GM12878 (cell line): ENCODE measurements at places on chromosomes 12 and 14. TPM values are rescaled to one million over a fixed set of nuclear protein-coding genes. Genes with fewer than 3 reads are reported as not detected.

DNA sequence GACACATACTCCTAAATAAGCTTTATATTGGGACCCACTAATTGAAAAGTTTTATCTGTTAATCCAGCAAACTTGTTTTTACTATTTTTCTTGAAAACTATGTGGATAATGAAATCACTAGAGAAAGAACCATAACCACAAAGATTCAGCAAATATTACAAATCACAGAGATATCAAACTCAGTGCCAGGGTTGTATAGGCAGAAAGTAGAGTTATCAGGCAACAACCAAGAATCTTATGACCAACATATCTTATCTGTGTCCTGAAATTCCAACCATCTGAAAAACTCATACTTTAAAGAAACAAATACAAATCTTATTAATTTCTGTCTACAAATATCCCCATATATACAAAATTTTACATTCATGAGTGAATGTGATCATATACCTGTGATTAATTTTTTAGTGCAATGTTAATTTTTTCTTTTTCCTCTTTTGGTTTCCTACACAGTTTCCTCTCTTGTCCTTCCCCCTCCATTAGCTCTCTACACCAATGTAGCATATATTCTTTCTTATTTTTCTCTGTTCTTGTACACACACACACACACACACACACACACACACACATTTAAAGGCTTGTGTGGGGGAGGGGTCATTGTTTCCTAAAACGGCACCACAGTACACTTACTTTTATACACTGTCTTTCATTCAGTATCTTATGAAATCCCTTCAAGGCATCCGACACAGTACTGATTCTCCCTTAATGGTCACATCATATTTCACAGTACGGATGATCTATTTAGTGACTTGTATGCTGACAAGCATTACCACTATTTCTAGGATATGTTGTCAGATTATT lies 18.6 kb downstream of the AMN1 start:
- H3K27me3 ChIP-seq, result no peaks in the 10 kb centered on the region
- peaks cover 6% of the 10 kb centered on the region for H3K4me1 ChIP-seq
- H3K36me3 ChIP-seq, result no peaks in the 10 kb centered on the region
- no peak overlapping the region for H3K27ac ChIP-seq

- H3K27me3 ChIP-seq, result peaks cover 1% of the 10 kb centered on the region
- H3K4me1 ChIP-seq, result no peaks in the 10 kb centered on the region
- H3K4me3 ChIP-seq, result no peak overlapping the region
- no peak for DNase-seq
These were observed 91.9 kb downstream of the SLC8A3 start for GRCh38 chr14:70096866-70097265.

DNA sequence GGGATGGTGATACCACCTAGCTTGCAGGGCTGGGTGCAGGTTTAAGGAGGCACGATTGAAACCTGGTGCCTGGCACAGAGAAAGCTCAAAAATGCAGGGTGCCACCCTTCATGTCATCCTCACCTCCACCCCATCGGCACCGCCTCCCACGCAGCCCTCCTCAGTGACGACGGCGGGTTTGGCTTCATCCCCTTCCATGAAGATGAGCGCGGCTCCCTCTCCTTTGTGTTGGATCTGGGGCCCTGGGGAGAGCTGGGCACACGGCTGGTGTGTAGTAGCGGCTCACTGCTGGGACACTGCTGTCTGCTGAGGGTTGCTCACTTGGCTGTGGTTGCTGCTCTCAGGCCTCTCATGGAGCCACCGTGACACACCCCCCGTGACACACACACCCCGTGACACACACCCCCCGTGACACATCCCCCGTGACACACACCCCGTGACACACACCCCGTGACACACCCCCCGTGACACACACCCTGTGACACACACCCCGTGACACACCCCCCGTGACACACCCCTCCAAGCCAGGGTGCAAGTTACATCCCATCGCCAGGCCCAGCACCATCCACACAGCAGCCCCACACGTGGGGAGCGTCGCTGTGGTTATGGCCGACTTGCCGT lies 42.9 kb upstream of the FZD10 start:
- H3K27me3 ChIP-seq, result no peaks in the 10 kb centered on the region
- no peaks in the 10 kb centered on the region for H3K36me3 ChIP-seq
- no peak overlapping the region for H3K4me3 ChIP-seq

DNA sequence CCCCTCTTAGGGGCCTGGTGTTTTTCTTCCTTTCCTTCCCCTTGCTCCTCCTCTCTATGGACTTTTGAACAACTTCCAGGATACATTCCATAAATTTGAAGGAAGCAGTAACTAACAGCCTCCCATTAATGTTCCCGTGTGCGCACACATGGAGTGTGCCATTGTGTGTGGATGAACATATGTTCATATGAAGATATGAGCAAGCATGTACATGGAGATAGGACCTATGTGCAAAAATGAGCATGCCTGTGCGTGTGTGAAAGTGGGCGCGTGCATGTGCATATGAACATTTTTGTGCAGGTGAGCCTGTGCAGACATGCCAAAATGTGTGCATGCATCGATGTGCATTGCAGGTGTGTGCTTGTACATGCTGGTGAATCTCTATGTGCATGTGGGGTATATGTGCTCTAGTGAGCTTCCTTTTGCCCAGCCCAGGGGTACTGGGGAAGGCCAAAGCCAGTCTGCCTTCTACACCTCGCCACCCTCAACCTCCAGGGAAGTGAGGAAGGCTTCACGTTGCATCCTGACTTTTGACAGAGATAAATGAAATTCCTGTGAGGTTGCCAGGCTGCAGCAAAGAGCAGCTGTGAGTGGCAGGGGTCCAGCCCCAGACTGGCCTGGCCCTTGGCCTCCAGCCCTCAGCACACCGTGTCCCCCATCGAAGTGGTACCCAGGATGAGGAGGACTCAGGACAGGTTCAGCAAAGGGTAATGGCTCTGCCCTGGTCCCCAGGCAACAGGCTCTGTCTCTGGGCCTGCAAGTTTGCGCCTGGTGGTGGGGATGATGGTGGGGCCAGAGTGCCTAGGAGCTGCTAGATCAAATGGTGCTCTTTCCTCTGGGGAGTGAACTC lies 21.1 kb upstream of the PGF start:
- no peaks in the 10 kb centered on the region for H3K4me1 ChIP-seq
- H3K36me3 ChIP-seq, result no peaks in the 10 kb centered on the region
- no peak overlapping the region for H3K27ac ChIP-seq
- H3K4me3 ChIP-seq, result no peak overlapping the region
- no peaks in the 10 kb centered on the region for H3K27me3 ChIP-seq

GRCh38 chr12:103956509-103957027 lies 9.1 kb upstream of the TDG start:
- H3K27ac ChIP-seq, result peak overlapping the region; percentile 77
- H3K4me1 ChIP-seq, result peaks cover 8% of the 10 kb centered on the region
- no peak for DNase-seq
- H3K36me3 ChIP-seq, result peaks cover 4% of the 10 kb centered on the region; the same call in 1 of the 2 replicates
- H3K4me3 ChIP-seq, result peak overlapping the region; percentile 80

- no peaks in the 10 kb centered on the region for H3K27me3 ChIP-seq
- no peak overlapping the region for H3K27ac ChIP-seq
- no peak overlapping the region for H3K4me3 ChIP-seq
- H3K36me3 ChIP-seq, result no peaks in the 10 kb centered on the region
- DNase-seq, result no peak
These were observed 18.0 kb upstream of the RNASE10 start for GRCh38 chr14:20487396-20487725.

DNA sequence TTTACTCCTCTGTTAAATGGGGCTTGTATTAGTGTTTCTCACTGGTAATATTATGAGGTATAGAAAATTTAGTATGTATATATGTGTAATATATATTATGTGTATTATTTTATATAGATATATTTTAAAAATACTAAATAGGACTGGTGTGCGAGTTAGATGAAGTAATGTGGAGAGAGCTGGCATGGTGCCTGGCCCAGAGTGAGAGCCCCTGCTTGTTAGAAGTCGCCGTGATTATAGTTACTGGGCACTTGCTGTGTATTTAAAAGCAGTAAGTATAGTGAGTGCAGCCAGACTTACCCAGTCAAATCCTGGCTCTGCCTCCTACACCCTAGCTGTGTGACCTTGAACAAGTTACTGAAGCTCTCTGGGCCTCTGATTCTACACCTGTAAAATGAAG lies 48.0 kb downstream of the WSCD2 start:
- H3K4me1 ChIP-seq, result peaks cover 7% of the 10 kb centered on the region
- H3K27ac ChIP-seq, result no peak overlapping the region
- H3K27me3 ChIP-seq, result no peaks in the 10 kb centered on the region
- no peaks in the 10 kb centered on the region for H3K36me3 ChIP-seq
- no peak for DNase-seq
- no peak overlapping the region for H3K4me3 ChIP-seq

GRCh38 chr14:68460541-68460940 lies 332.3 kb downstream of the ZFP36L1 start:
- no peaks in the 10 kb centered on the region for H3K4me1 ChIP-seq
- H3K27ac ChIP-seq, result no peak overlapping the region
- no peaks in the 10 kb centered on the region for H3K36me3 ChIP-seq
- no peaks in the 10 kb centered on the region for H3K27me3 ChIP-seq
- no peak for DNase-seq

GRCh38 chr12:57216014-57216911 lies at the start of gene NXPH4:
Gene NXPH4 (plus strand): TSS chr12:57216794. CDS start chr12:57216970, 176 bp downstream.
- H3K36me3 ChIP-seq, result no peaks in the 10 kb centered on the region
- peaks cover 13% of the 10 kb centered on the region for H3K4me1 ChIP-seq
- H3K27me3 ChIP-seq, result peaks cover 34% of the 10 kb centered on the region
- no peak for DNase-seq
- no peak within 1 kb of the TSS for H3K27ac ChIP-seq
- H3K4me3 ChIP-seq, result peak within 1 kb of the TSS; percentile 50

DNA sequence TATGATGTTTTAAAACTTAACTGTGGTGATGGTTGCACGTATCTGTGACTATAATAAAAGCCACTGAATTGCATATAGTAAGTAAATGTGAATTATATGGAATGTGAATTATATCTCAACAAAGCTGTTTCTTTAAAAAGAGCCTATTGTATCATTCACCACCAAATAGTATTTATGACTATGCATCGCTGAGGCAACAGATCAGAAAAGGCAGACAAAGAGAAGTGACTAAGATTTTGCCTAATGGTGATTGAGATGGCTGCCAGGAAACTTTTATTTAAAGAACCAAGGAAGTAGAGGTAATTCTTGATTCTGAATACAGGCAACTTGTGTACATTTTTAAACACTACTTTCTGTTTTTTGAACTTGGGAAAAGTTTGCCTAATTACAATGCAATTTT lies 31.7 kb downstream of the DHRS7 start:
- no peak overlapping the region for H3K4me3 ChIP-seq
- no peaks in the 10 kb centered on the region for H3K36me3 ChIP-seq
- H3K4me1 ChIP-seq, result no peaks in the 10 kb centered on the region
- H3K27me3 ChIP-seq, result no peaks in the 10 kb centered on the region

- peak; percentile 21 for DNase-seq
- peaks cover 51% of the 10 kb centered on the region for H3K36me3 ChIP-seq
- no peak overlapping the region for H3K4me3 ChIP-seq
- no peak overlapping the region for H3K27ac ChIP-seq
- H3K27me3 ChIP-seq, result no peaks in the 10 kb centered on the region
- H3K4me1 ChIP-seq, result no peaks in the 10 kb centered on the region
These were observed 42.0 kb upstream of the GPR68 start for GRCh38 chr14:91286530-91286937.

- H3K27me3 ChIP-seq, result no peaks in the 10 kb centered on the region
- peak within 1 kb of the TSS; percentile 93 for H3K27ac ChIP-seq
- peak within 1 kb of the TSS; percentile 64 for H3K4me3 ChIP-seq
- DNase-seq, result peak; percentile 93
- H3K4me1 ChIP-seq, result peaks cover 69% of the 10 kb centered on the region
- H3K36me3 ChIP-seq, result no peaks in the 10 kb centered on the region
These were observed at the start of gene GPR132 for GRCh38 chr14:105065280-105066228. Gene GPR132 (minus strand): TSS chr14:105065430. CDS start chr14:105055420, 10,010 bp downstream.

DNA sequence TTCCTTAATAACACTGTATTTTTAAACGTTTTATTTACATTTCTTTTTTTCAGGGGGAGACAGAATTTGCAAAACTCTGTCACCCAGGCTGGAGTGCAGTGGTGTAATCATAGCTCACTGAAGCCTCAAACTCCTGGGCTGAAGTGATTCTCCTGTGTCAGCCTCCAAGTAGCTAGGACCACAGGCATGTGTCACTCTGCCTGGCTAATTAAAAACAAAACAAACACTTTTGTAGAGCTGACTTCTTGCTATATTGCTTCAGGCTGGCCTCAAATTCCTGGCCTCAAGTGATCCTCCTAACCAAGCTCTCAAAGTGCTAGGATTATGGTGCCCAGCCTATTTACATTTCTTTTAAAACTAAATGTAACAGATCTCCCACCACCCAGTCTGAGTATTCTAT lies 12.7 kb downstream of the CPSF6 start:
- H3K27me3 ChIP-seq, result no peaks in the 10 kb centered on the region
- H3K4me3 ChIP-seq, result no peak overlapping the region
- DNase-seq, result no peak
- no peak overlapping the region for H3K27ac ChIP-seq

DNA sequence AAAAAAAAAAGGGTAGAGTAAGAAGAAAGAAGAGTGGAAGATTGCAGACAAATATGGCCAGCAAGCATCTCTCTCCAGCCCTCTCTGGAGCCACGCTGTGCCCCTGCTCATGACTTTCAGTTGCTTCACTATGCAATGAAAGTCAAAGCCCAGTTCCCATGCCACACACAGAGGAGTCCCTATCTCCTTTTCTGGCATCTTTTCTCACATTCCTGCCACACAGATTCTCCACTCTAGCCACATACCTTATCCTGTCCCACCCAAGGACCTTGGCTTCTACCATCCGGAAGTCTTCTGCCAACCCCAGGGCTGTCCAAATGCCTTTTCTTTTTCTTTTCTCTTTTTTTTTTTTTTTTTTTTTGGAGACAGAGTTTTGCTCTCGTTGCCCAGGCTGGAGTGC lies 39.3 kb upstream of the CAPRIN2 start:
- no peaks in the 10 kb centered on the region for H3K4me1 ChIP-seq
- no peak overlapping the region for H3K27ac ChIP-seq
- DNase-seq, result no peak
- H3K36me3 ChIP-seq, result no peaks in the 10 kb centered on the region
- peaks cover 7% of the 10 kb centered on the region for H3K27me3 ChIP-seq

- H3K4me1 ChIP-seq, result no peaks in the 10 kb centered on the region
- H3K4me3 ChIP-seq, result no peak overlapping the region
- no peak overlapping the region for H3K27ac ChIP-seq
- no peak for DNase-seq
- peaks cover 7% of the 10 kb centered on the region for H3K36me3 ChIP-seq
- H3K27me3 ChIP-seq, result no peaks in the 10 kb centered on the region
These were observed 24.8 kb downstream of the FNTB start for GRCh38 chr14:65011538-65011937.

GRCh38 chr12:24960222-24960855 lies 11.4 kb upstream of the BCAT1 start:
- DNase-seq, result peak; percentile 56
- H3K4me1 ChIP-seq, result peaks cover 7% of the 10 kb centered on the region
- no peak overlapping the region for H3K27ac ChIP-seq
- no peak overlapping the region for H3K4me3 ChIP-seq

- no peak for DNase-seq
- peaks cover 21% of the 10 kb centered on the region; the same call in 1 of the 2 replicates for H3K36me3 ChIP-seq
- peaks cover 5% of the 10 kb centered on the region for H3K4me1 ChIP-seq
- H3K27me3 ChIP-seq, result no peaks in the 10 kb centered on the region
These were observed 90.0 kb downstream of the RNF34 start for GRCh38 chr12:121489874-121490273.

GRCh38 chr12:72018036-72018435 lies 79.4 kb downstream of the TPH2 start:
- H3K27ac ChIP-seq, result no peak overlapping the region
- H3K36me3 ChIP-seq, result no peaks in the 10 kb centered on the region

The KRT77 gene
- polyA plus RNA-seq, result not detected in 2 replicates

The RNU7-1 gene
- polyA plus RNA-seq, result not detected in 2 replicates

The FBLN5 gene
- 0.23 and 0.43 TPM in 2 replicates for polyA plus RNA-seq

The BEGAIN gene
- polyA plus RNA-seq, result not detected in 2 replicates

The KLHDC1 gene
- polyA plus RNA-seq, result 0.27 and 0.59 TPM in 2 replicates

The TPI1 gene
- 1,829 and 1,836 TPM in 2 replicates for polyA plus RNA-seq

The FERMT2 gene
- 17.5 and 19.3 TPM in 2 replicates for polyA plus RNA-seq

The LUM gene
- polyA plus RNA-seq, result 0.09 and 0.30 TPM in 2 replicates

The CDC42BPB gene
- polyA plus RNA-seq, result 0.47 and 0.82 TPM in 2 replicates

The GALNT9 gene
- not detected in 2 replicates for polyA plus RNA-seq

The TBX3 gene
- not detected in 2 replicates for polyA plus RNA-seq

The GPX2 gene
- not detected in 2 replicates for polyA plus RNA-seq

The SYT1 gene
- not detected in 2 replicates for polyA plus RNA-seq

The KLRC4 gene
- polyA plus RNA-seq, result not detected in 2 replicates
